Activated CD4-positive, alpha-beta T cell treated with anti-CD3 and anti-CD28 coated beads for 36 hours (primary cell): ENCODE measurements at places on chromosomes 5 and 9. TPM values are rescaled to one million over a fixed set of nuclear protein-coding genes. Genes with fewer than 3 reads are reported as not detected.

The NEURL1B gene
- total RNA-seq, result 0.19 TPM

- no peak for DNase-seq
These were observed 75.2 kb downstream of the F2RL2 start for GRCh38 chr5:76547891-76548524.

- DNase-seq, result no peak
These were observed 219.1 kb upstream of the ELAVL2 start for GRCh38 chr9:24045150-24045549.

The FOXD4L5 gene
- not detected for total RNA-seq

The RALGPS1 gene
- total RNA-seq, result 2.2 TPM

The SCGB3A2 gene
- total RNA-seq, result not detected

The FOXD4L6 gene
- not detected for total RNA-seq
